Adrenal gland (tissue), 19 donors: ENCODE measurements at places on chromosomes 2 and 18. TPM values are rescaled to one million over a fixed set of nuclear protein-coding genes. Genes with fewer than 3 reads are reported as not detected.

ACMSD gene
- total RNA-seq: not detected

ZEB2 gene
- 145 TPM for total RNA-seq

SERPINB13 gene
- total RNA-seq: not detected

ANKRD53 gene
- 2.6 TPM for total RNA-seq

ATP8B1 gene
- 28.3 TPM for total RNA-seq

FMNL2 gene
- total RNA-seq: 24.8 TPM

LAMA3 gene
- 10.2 TPM for total RNA-seq

GALNT3 gene
- total RNA-seq: 0.55 TPM

M1AP gene
- total RNA-seq: 2.2 TPM

OR6B2 gene
- total RNA-seq: not detected

HAAO gene
- total RNA-seq: 10.3 TPM

HJURP gene
- 1.9 TPM for total RNA-seq

LHCGR gene
- 2.2 TPM for total RNA-seq

TXNDC2 gene
- total RNA-seq: 0.08 TPM

DYNC2LI1 gene
- 38.4 TPM for total RNA-seq

FBXO41 gene
- 3.4 TPM for total RNA-seq

ZNF519 gene
- 0.36 TPM for total RNA-seq

GTF3C2 gene
- 47.2 TPM for total RNA-seq

RAB17 gene
- 11.9 TPM for total RNA-seq

ASXL3 gene
- total RNA-seq: 0.53 TPM

TMEM247 gene
- not detected for total RNA-seq

CCDC85A gene
- total RNA-seq: 0.65 TPM

ACKR3 gene
- 3.5 TPM for total RNA-seq

FAM117B gene
- 10.5 TPM for total RNA-seq

NEB gene
- 3.4 TPM for total RNA-seq

CREG2 gene
- not detected for total RNA-seq

UGT1A1 gene
- not detected for total RNA-seq

PRKCE gene
- 13.8 TPM for total RNA-seq
